ENCODE measurements at places on chromosomes 6 and 20.

GRCh38 chr6:158205169-158205944 lies 37.2 kb downstream of the GTF2H5 start:
- no peak for DNase-seq

- no peak for DNase-seq
These were observed 1.2 kb upstream of the ULBP2 start for GRCh38 chr6:149940672-149940982.

- no peak for DNase-seq
These were observed 936.5 kb upstream of the ADGRB3 start for GRCh38 chr6:67698534-67698933.

DNA sequence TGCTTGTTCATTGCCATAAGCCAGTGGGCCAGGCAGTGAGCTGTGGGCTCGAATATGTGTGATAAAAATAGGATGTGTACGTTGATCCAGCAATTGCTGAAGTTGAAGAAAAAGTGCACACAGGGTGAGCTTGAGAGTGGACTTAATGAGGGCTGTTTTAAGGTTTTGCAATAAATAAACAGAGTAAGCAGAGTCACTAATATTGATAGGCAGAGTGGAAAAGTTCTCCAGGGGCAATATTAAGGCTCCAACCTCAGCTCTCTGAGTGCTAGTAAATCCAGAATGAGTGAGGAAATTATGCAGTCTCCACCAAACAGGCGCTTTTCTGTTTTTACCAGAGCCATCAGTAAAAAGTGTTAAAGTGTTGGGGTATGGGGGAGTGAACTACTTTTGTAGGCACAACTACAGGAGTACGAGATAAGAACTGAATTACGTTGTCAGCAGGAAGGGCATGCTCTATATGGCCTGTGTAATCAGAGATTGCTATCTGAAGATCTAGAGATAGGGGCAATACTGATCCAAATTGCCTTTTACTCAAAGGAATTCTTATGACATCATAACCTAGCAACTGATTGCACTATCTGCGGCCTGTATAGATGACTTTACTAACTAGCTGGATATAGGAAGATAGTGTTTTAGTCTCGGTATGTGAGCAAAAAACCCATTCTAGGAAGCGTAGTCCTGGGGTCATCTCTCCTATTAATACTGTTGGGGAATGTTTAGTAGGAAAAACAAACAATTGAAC lies 7.6 kb upstream of the TBC1D20 start:
- DNase-seq: no peak

DNA sequence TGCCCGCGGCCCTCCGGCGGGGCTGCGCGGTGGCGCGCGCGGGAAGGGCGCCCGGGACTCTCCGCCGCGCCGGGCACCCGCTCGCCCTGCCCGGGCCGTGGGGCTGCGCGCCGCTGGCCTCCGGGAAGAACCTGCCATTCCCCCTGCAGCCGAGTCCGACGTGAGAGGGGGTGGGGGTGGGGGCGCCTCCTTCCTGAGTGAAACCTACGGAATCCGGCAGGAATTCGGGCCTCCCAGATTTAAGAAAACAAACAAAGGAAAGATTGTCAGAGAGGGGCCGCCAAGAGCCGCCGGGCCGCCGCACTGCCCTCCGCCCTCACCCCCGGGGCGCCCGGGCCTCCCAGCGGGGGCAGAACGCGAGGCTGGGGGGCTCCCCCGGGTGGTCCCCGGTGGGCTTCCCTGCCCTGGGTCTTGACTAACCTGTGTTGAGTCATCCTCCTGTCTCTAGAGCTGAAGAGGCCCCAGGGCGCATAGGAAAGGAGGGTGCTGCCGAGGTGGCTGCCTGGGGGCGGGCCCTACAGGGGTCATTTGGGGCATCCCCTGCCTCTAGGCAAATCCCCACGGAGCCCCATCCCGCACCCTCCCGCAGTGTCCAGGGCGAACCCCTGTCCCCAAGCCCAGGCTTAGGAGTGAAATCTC lies 42.2 kb upstream of the FOXP4 start:
- no peak for DNase-seq

DNA sequence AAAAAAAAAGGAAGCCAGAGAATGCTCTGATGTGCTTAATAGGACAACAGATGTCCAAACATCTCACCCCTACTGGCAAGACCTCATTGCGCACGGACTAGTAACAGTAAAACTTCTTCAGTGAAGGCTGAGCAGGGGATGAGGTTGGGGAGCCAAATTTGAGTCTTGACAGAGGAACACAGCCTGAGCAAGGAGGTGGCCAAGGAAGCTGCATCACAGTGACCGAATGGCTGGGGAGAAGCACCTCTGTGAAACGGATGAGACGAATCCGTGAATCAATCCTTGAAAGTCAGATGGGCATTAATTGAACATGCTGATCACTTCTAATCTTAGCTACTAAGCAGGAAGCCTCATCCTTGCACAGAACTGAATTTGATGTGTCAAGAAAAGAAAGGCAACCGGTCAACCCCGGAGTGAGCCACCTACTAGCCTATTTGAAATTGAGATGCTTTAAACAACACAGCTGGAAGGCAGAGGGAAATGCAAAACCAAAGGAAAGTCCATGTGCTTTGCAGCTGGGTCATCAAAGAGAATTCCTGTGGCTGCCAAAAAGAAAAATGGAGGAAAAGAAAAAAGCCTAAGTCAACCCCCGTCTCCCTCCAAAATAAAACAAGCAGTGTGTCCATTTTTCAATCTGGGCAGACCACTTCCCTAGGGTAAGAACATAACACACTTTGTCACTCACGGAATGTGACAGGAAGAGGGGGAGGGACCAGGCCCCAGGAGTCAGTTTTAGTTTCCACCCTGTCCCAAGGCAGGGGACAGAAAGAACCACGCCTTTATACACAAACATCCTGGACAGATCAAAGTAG lies 29.5 kb downstream of the PXDC1 start:
- no peak for DNase-seq

DNA sequence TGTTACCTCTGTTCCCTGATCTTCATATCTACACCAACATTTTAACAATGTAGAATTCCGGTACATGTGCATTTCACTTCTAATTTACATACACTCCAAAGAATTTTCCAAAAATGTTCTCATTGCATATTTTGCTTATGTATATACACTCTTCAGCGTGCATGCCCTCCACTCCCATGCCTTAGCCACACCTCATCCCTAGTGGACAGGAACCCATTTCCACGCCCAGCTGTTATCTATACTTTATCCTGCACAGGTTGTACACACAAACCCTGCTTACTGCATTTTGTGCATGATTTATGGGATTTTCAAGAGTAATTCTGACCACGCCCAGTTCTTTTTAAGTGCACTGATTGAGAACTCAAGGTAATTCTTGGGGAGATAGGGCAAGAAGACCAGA lies 102.4 kb downstream of the TFAP2C start:
- DNase-seq: no peak

GRCh38 chr6:99446076-99446475 lies 21.0 kb upstream of the PNISR start:
- DNase-seq: no peak

GRCh38 chr6:104952911-104953399 lies 4.0 kb upstream of the LIN28B start:
- peak; percentile 39 for DNase-seq

DNA sequence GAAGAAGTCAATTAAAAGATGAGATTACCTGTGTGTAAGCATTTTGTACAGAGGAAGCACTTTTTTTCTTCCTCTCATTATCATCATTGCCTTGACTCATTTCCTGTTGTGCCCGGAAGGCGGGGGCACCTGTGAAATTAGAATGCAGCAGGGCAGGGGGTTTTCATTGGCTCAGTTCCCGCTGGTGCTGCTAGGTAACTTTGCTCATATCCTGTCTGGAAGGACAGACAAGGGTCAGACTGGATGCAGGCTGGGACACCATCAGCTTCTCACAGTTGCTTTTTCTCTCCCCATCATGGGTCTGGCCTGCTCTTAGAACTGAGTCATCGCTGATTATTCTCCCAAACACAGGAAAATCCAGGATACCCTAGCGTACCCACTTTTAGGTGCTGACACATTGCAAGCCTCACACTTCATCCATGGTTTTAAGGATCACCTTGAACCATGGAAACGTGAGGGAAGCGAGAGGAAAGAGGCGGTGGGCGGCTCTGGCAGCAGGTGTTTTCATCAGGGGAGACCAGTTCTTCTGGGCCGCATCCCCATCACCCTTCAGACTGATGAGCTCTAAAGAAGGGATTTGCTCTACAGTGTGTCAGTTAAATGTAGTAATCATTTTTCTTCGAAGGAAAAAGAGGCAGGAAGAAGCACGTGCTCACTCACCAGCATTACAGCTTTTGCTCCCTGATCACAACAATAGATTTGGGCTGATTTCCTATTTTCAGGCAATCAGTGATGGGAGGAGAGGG lies 195.7 kb upstream of the SASH1 start:
- no peak for DNase-seq

- no peak for DNase-seq
These were observed 26.2 kb upstream of the MRPS18A start for GRCh38 chr6:43713643-43714310.

GRCh38 chr6:109820706-109821350 lies 129.7 kb downstream of the FIG4 start:
- DNase-seq: no peak

GRCh38 chr20:64254156-64254555 lies 1.4 kb upstream of the PCMTD2 start:
- DNase-seq: peak; percentile 32

GRCh38 chr6:125987026-125987617 lies 782 bp downstream of the TRMT11 start:
- DNase-seq: no peak

GRCh38 chr20:58694241-58695083 lies 1.9 kb downstream of the NPEPL1 start:
- DNase-seq: no peak

DNA sequence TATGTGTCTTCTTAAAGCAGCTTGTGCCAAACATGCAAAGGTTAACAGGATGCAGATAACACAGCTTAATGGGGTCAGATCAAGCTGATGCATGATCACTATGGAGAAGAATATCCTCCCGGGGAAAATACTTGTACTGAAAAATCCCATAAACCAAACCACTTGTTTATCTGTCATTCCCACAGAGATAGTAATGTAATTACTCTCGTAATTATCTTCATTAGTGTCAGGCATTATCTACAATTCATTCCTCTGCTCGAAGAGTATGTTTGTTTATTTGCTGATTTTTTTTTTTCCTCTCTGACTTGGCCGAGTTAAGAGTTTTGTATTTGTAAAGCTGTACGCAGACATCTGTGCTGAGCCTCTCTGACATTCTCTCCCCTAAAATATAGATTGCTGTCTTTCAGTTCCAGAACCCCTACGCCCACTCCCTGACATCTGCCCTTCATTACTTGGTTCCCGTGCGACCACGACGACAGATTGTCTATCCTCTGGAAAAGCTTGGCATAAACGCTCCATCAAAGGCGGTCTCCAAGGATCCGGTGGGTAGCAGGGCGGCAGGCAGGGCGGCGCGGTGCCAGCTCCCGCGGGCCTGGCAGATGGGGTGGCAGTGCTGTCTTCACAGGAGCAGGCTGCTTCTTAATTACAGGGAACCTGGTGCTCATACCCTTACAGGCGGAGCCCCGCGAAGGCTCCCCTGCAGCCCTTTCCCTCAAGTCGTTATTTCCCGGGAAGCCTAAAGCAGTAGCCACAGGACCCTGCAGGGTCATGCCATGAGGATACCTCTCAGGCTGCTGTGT lies 147.2 kb downstream of the CFAP61 start:
- DNase-seq: no peak

GRCh38 chr6:131040866-131041265 lies 22.2 kb downstream of the EPB41L2 start:
- DNase-seq: no peak

DNA sequence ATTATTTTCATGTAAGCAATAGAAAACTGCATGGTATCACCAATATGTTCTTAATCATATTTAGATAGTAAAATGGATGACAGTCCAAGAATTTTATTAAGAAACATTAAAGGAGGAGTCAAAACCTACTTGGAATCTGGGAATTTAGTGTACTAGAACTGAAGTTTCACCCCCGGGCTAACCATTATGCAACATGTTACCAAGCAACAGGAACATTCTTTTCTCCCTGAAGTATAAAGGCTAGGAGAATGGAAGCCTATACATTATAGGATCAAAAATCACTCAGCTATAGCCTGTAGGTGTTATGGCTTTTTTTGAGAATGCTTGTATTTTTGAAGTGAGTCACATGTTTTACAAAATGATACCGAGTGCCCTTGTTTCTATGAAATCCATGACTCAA lies 538.3 kb downstream of the GRIK2 start:
- no peak for DNase-seq

DNA sequence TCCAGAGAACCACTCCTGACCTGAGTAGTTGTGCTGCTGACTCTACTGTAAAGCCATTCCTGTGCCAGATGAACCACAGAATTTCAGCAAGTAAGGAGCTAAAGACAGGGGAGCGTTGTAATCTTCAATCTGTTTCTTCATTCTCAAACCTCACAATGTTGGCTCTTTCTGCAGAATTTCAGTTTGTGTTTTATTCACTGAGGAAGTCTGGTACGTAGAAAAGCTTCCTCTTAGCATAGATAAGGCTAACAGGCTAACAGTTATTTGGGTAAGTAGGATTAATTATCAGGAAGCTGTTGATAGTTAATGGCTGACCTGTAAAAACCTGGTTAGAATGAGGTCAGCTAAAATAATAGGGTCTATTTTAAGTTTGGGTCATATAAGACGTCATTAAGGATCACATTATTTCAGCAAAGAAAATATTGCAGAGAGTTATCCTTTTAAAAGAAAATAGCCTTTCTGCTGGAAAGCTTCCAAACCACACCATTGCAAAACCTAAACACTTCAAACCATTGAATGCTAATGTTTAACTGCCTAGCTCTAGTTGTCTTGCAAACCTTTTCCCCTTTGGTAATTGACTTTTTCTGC lies 14.1 kb upstream of the TENT5A start:
- DNase-seq: no peak

DNA sequence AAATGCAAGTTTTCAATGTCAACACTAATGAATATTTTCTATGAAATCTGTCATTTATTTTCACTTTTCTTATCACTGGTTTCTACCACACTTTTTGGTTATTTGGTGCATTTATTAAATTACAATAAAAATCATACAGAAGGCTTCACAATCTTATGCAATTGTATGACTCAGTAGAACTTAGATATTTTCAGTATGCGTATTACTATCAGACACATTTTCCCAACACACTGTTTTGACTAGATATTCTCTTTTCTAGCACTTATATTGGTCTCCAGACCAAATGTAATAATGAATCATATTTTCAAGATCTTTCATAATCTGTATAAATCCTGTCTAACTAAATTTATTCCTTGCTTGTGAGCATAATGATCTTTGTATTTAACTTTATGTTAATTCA lies 74.1 kb downstream of the FAM83B start:
- DNase-seq: no peak

- no peak for DNase-seq
These were observed 107.1 kb downstream of the PTPRK start for GRCh38 chr6:128413291-128413690.

- no peak for DNase-seq
These were observed 3.5 kb upstream of the BANF2 start for GRCh38 chr20:17696287-17696686.

DNA sequence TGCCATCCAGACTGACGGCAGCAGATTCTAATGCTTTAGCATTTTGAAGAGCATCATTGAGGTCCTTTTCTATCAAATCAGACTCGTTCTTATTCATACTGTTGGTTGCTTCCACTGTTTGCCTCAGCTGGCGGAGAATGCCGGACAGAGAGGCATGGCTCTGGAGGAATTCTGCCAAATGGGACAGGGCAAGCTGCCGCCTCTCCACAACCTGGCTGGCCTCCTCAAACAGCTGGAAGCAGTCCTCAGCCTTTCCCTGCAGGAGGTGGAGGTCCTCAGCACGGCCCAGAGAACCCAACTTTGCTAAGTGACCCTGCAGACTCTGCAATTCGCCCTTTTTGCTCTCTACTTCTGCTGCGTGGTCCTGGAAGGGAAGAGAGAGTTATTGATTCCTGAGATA lies 220.5 kb downstream of the SYNE1 start:
- no peak for DNase-seq

Data from liver (tissue), 10 donors.